ENCODE measurements at places on chromosomes 3 and 15.

DNA sequence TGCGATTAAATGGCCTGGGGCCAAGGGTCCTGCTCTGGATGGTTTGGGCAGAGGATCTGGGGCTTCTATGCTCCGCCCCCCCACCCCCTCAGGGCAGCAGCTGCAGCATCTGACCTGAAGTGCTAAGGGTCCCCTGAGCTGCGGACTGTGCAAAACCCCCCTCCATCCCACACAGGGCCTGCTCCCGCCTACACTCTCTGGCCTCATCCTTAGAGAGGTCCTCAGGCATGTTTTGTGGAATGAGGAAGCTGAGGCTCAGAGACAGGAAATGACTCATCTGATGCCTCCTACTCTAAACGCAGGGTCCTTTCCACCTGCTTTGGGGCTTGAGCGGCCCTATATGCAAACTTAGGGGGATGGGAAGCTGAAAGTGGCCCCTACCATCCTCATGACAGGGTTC, 59.5 kb upstream of the CTSH start:
- peak; percentile 52 for DNase-seq

DNA sequence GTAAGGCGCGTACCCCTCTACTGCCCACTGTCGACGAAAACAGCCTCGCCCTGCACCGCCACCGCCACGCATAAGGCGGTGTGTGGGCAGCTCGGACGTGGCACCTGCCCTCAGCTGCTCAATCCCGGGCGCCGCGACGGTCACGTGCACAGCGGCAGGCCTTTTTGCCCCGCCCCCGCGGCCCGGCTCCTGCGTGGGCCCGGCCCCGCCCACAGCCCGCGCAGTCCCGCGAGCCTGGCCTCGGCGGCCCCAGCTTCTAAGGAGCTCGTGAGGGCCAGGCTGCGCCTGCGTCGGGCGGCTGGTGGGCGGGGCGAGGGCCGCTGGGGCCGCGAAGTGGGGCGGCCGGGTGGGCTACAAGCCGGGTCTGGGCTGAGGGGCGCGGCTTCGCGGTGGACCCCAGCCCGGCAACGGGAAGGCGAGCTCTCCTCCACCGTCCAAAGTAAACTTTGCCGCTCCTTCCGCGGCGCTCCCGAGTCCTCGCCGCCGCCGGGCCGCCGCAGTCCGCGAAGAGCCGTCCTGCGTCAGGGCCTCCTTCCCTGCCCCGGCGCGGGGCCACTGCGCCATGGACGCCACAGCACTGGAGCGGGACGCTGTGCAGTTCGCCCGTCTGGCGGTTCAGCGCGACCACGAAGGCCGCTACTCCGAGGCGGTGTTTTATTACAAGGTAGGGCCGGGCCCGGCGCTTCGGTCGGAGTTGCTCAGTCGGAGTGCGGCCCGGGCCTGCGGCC, at the start of gene CAPN7:
CAPN7 (plus strand) TSS at position 313 of the 728 bp plus-strand sequence; CDS start at position 563, 250 bp downstream.
- peak; percentile 96 for DNase-seq

GRCh38 chr3:66386925-66387650, 113.7 kb downstream of the LRIG1 start:
- DNase-seq: no peak

GRCh38 chr3:140188285-140188684, 253.3 kb downstream of the CLSTN2 start:
- no peak for DNase-seq

DNA sequence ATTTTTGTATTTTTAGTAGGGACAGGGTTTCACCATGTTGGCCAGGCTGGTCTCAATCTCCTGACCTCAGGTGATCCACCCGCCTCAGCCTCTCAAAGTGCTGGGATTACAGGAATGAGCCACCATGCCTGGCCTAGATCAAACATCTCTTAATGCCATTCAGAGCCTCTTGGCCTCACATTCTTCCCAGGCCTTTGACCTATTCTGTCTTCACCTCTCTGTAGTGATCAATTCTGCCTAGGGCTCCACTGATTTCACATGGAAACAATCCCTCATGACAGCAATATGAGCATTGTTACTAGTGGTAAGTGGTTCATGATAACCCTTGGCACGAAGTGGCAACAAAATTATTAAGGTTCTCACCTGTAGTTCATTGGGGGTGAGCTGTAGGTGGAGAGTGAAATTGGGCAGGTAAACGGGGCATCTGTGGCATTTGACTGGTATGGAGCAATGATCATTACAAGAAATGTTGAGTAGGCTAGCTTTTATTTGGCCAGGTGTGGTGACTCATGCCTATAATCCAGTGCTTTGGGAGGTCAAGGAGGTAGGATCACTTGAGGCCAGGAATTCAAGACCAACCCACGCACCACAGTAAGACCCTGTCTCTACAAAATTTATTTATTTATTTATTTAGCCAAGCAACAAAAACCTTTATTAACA, 4.8 kb upstream of the ARPIN start:
- DNase-seq: no peak

- DNase-seq: no peak
Measured at GRCh38 chr3:159559771-159560170, 428.9 kb upstream of the IL12A start.

GRCh38 chr15:70762469-70763119, 764 bp downstream of the UACA start:
- no peak for DNase-seq

DNA sequence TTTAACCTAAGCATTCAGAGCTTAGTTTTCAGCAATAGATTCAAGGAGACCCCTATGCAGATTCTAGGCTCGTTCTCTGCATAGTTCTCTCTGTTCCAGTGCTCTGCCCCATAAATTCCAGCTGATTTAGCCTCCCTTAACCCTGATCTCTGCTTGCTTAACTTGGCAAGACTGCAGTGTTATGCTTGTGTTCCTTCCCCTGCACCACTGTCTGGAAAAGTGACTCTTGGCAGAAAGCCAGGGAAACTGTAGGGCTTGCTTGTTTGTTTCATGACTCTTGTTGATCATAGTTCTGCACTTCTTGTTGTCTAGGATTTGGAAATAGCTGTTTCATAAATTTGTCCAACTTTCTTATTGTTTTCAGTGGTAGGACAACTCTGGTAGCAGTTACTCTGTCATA, 40.1 kb downstream of the ANAPC13 start:
- DNase-seq: no peak

DNA sequence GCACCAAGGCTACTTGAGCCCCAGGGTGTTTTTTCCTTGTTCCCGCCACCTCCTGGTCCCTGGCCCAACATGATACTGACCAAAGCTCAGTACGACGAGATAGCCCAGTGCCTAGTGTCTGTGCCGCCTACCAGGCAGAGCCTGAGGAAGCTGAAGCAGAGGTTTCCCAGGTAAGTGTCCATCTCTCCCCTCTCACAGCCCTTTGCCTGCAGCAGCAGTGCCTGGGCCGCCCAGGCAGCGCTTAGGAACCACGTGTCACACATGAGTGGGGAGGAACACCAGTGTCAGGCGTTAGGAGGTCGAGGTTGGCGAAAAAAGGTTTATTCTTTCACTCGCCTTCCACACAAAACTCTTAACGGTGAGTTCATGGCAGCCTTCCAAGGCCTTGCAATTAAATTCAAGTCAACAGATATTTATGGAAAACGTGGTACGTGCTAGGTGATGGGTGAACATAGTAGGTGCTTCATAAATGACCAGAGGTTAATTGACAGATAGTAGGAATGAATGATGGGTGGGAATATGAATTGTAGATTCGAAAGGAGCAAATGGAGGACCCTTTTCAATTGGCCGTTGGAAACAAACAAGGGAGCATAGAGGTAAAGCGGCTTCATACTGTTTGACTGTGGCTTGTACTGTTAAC, 486 bp downstream of the CDIN1 start:
- no peak for DNase-seq

GRCh38 chr3:32238453-32239306, at the start of gene CMTM8:
CMTM8 (plus strand) TSS chr3:32238680; CDS start chr3:32238973, 293 bp downstream.
- peak; percentile 69 for DNase-seq

DNA sequence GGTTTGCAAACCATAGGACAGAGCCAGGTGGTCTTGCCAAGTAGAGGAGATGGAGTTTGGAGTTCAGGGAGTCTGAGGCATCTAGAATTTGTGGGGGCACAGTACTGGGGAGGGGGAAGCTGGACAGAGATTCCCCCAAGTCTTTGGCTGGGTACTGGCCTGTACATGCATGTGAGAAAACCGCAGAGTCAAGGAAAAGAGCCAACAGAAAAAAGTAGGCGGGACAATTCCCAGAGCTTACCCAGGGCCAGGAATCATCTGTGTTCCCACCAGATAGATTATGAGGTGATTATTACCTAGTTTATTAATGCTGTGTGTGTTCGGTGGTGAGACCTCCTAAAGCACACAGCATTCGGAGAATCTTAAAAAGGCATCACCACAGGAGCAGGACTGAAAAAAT, 11.3 kb downstream of the LYSMD4 start:
- no peak for DNase-seq

GRCh38 chr3:101962055-101962454, 112.7 kb downstream of the NFKBIZ start:
- DNase-seq: no peak

DNA sequence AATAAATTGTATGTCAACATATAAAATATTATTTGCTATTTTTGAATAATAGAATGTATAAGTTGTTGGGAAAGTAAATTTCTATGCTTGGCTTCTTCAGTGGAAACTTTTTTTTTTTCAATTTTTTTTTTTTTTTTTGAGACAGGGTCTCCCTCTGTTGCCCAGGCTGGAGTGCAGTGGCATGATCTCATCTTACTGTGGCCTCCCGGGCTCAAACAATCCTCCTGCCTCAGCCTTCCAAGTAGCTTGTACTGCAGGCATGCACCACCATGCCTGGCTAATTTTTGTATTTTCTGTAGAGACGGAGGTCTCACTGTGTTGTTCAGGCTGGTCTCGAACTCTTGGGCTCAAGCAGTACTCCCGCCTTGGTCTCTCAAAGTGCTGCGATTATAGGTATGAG, 16.8 kb downstream of the MBNL1 start:
- DNase-seq: no peak

- DNase-seq: no peak
Measured at GRCh38 chr15:62618432-62618831, 424.1 kb upstream of the TPM1 start.

DNA sequence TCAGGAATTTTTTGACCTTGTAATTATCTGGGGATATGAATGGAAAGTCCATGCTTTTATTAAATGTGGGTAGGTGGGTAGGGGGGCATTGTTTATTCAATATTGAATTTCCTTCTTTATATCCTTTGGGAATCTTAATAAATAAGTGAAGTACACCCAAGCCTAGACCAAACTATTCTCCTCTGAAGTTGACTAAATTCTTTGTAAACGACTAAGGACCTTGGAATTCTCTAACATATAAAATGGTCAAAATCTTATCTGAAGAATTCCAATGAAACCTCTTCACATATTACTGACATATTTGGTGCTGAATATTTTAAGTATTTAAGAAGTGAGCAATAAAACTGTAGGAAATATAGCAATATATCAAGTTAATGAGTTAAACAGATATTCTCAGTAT, 1432.1 kb upstream of the GBE1 start:
- no peak for DNase-seq

DNA sequence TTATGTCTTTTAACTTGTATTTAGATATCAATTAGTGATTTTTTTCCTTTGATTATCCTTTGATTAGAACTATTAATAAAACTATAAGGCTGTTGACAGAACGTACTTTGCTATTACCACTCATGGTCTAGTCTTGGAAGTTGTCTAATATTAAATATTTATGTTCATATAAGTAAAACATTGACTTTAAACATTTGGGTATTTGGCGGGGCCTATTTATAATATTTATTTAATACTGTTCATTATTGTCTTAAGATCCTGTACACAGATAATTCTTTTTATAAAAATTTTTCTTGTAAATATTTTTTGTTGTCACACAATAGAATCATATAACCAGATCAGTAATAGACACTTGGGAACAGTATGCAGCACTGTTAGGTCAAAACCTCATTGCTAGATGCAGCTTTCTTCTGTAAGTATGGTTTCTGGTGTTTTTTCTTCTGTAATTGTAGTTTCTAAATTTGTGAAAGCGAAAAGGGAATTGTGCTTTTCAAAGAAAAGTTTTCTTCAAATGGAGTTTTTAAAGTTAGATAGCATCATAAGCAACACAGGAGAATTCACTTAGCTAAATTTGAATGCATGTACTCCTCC, 93.4 kb downstream of the FNDC3B start:
- DNase-seq: no peak

DNA sequence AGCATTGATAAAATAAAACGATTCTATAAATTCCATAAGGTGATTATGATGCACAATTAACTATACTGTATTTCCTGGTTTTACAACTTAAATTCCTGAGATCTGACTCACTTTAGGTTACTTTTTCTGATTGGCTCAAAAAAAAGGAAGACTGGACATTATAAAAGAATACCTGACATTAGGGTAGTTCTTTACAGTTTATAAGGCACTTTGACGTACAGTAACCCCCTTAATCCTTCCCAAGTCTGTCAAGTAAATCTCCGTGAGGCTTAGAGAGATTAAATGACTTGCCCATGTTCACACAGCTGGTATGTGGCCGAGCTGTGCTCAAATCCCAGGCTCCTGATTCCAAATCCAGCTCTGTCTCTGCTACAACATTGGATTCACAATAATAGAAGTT, 1.0 kb upstream of the SLTM start:
- DNase-seq: no peak

- no peak for DNase-seq
Measured at GRCh38 chr3:151925419-151925818, 52.0 kb downstream of the SUCNR1 start.

- peak; percentile 76 for DNase-seq
Measured at GRCh38 chr3:49171119-49171774, at the start of gene KLHDC8B. KLHDC8B (plus strand) TSS chr3:49171598; CDS start chr3:49172770, 1,172 bp downstream.

DNA sequence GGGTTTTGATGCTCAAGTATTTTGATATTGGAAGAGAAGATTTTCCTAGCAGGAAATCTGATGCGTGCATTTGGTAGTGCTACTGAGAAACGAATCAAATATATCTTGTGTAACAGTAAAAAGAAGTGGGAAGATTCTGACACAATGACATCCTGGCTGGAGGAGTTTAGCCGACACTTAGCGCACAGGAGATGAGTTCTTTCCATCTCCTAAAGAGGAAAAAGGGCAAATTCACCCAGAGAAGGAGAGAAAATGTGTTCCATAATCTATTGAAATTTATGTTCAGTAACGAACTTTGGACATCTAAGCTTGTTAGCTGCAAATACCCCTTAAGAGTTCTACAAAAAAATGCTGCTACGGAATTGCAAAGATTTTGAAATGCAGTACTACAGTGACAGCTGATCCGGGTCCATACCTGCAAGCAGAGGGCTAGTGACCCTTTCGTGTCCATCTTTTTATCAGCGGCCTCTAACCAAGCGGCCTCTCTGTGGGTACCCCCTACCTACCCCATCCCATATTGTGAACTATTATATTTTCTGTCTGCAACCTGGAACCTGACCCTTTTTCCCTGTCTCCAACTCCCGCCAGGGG, 971 bp downstream of the CPOX start:
- DNase-seq: no peak

- no peak for DNase-seq
Measured at GRCh38 chr3:54322354-54322753, 200.0 kb downstream of the CACNA2D3 start.

- DNase-seq: no peak
Measured at GRCh38 chr3:159652452-159652851, 336.2 kb upstream of the IL12A start.

DNA sequence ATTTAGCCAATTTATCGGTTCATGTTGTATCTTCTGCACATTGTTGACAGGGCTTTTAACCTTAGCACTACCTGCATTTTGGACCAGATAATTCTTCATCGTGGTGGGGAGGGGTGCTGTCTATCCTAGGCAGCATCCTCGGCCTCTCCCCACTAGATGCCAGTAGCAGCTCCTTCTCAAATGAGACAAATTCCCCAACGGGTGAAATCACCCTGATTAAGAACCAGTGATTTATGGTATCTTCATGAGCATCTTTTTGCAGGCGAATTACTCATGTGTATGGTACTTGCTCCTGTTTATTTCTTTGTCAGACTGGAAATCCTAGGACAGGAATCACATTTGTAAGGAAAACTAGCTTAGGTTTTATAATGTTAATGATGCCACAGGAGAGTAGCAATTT, 68.0 kb downstream of the C3orf70 start:
- DNase-seq: no peak

- peak; percentile 77 for DNase-seq
Measured at GRCh38 chr15:39920510-39921273, 626 bp upstream of the GPR176 start.

All from CD4-positive, alpha-beta T cell treated with Interleukin-15 for 1 hour (primary cell).